ENCODE measurements at places on chromosomes 16 and 17. TPM values are rescaled to one million over a fixed set of nuclear protein-coding genes. Genes with fewer than 3 reads are reported as not detected.
A peak's percentile ranks its signal among the peaks of the same experiment; 100 is the strongest.

The RNPS1 gene
- total RNA-seq = 106 TPM

GRCh38 chr16:57742543-57742942, 7.0 kb downstream of the KATNB1 start:
- DNase-seq = no peak

The TERB1 gene
- not detected for total RNA-seq

GRCh38 chr17:82729479-82730260, 5.7 kb upstream of the FN3K start:
- DNase-seq = no peak

- DNase-seq = no peak
Measured at GRCh38 chr17:73401911-73402310, 90.1 kb upstream of the CDC42EP4 start.

DNA sequence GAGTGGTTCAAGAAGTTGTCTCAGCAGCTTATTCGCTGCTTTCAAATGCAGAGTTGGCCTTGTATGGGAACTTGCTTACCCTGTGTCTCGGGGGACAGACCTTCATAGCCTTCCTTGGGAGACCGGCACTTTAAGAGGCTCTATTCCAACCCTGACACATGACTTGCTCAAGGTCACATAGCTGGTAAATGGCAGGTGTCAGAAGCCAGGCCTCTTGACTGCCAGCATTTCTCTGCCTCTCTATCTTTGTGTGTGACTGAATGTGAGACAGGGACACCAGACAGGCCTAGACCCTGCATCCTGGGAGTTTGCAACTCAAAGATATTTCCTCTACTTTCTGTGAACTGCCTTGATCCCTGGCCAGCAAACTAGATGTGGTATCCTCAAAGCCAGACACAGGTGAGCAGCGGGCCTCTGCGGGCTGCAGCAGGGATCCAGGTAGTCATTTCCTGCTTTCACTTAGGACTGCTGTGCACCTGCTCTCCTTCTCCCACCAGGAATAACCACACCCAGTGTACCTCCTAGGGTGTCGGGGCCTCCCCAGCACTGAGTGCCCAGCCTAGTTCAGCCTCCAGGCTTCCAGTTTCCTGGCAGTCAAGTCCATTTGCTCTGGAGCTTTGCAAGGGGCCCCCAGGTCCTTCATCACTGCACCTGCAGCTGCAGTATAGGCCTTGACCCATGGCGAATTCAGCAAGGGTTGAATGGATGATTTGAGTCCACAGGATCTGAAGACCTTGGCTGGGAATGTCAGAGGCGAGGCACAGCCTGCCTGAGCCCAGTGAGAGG, 116.6 kb upstream of the TNRC6C start:
- DNase-seq = peak; percentile 74

Data from cardiac septum (tissue), 1 donor.